Stimulated activated CD8-positive, alpha-beta memory T cell treated with anti-CD3 and anti-CD28 coated beads, Interleukin-15, amount 100 ng/mL, for 4 hours (primary cell): ENCODE measurements at places on chromosomes 7 and 10.

DNA sequence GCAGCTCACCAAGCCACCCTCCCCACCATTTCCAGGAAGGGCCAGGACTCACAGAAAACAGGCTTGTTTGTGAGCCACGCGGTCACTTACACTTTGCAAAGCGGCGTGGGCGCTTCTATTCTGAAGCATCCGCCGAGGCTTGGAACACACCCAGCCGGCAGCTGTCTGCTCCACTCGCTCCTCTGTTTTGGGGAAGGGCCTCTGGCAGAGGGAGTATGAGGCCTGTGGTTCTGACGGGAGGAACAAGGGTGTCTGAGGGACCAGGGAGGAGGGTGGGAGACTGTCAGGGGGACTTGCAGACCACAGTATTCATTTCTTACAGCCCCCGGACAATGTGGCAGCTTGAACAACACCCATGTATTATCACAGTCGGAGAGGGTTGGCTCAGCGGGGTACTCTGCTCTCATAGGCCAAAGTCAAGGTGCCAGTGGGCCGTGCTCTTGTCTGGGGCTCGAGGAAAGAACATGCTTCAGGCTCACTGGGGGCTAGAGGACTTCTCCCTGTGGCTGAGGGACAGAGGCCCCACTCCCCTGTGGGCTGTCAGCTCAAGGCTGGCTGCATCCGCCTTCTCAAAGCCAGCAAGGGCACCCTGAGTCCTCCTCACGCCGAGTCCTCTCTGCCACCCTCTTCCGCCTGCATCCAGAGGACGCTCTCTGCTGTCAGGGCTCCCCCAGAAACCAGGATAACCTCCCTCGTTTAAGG, 60.4 kb upstream of the FAM20C start:
- DNase-seq, result no peak

- no peak for DNase-seq
Measured at GRCh38 chr10:30374353-30374752, 25.3 kb upstream of the MTPAP start.

GRCh38 chr10:49300140-49300974, 1.4 kb downstream of the C10orf71 start:
- DNase-seq, result no peak

DNA sequence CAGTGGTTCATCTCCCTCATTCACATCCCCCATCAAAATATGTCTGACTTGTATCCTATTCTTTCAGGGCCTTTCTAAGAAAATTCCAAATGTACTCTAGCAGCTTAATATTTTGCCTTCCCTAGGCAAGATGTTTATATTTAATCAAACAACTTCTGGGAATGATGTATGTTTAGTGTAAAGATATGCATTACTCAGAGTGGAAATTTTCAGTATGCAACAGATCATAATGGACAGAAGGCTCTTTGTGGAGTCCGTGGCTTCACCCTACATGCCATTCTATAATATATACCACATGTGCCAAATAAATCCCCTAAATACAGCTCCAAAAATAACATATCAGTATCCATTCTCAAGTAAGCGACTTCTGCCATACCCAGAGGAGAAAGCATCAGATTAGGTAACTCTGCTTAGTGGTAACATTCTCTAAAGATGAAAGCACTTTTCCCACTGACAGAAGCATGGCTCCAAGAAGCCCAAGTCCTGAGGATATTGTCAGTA, 316.6 kb downstream of the KCNMA1 start:
- no peak for DNase-seq

DNA sequence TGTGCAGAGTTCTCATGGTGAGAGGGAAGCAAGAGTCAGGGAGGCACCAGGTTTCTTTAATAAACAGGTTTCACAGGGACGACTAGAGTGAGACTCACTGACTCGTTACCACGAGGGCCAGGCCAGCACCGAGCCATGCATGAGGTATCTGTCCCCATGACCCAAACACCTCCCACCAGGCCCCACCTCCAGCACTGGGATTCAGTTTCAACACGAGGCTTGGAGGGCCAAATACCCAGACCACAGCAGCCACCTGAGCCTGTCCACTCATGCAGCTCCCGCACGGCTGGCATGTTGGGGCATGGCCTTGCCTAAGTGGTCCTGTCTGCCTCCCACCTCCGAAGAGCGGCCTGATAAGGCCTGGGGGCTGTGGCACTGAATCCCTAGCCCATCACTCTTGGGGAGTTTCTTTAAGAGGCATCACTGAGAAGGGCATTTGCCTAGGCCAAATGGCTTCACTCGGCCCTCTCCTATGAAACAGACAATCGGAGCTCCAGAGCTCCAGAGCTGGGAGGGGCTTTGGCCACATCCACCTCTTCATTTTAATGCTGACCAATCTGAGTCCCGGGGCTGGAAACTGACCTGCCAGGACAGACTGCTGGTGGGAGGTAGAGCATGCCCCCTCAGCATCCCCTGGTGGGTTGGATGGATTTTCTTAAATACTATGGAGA, 157.8 kb downstream of the DNAJB6 start:
- DNase-seq, result no peak

DNA sequence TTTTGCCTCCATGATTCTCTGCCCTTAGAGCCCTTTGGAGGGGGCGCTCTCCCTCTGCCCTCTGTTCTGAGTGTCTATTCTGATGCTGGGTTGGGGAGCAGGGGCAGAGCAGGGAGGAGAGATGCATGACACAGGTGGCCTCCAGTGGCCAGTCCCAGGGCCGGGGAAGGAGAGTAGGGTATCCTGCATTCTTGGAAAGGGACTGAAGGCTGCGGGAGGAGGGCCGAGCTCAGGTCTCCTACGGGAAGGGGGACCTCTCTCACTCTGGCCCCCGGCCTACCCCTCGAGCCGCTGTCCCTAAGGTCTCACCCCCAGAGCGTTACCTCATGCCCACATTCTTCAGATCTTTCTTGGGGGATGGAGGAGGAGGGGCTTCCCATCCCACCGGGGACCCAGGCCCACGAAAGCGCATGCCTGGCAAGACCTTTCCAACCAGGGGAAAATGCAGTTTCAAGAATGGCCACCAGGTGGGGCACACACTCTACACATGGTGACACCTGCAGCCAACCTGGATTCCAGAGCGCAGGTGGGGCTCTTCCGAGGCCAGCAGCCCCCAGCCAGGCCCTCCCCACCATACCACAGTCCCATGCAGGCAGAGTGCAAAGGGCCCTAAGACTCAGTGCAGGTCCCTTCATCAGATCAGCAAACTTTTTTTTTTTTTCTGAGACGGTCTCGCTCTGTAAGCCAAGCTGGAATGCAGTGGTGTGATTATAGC, 86.4 kb downstream of the MYL10 start:
- DNase-seq, result peak; percentile 19

- DNase-seq, result no peak
Measured at GRCh38 chr10:4196183-4196582, 411.2 kb upstream of the KLF6 start.

DNA sequence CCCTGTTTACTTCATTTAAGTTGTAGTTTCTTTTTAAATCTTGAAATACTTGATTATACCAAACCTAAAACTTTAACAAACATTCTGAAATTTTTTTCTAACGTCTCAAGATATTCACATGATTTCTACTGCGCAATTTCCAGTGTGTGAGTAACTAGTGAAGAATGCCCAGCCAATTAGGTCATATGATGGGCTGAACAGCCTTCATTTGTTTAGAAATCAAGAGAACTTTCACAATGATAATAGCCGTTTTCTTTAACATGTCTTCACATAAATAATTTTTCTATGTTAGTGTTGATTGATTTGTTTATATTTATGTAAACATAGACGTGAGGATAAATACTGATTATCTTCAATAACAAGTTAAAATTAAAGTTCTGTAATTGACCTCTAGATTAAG, 21.8 kb downstream of the STAM start:
- no peak for DNase-seq

DNA sequence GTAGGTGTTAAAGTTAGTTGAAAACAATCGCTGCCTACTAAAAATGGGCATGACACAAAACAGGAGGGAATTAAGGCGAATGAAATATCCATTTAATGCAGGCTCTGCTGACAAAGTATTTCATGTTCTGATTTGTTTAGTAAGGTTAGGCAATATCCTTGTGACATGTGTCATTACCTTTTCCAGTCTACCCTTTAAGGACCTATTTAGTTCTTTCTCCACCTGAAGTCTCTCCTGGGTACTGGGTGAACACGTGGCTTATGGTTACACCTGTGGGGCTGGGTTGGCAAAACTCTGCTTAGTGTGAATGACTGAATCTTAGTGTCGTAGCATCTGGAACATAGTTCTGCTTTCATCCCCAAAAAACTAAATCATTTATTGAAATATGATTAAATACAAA, 313.5 kb downstream of the CCDC3 start:
- DNase-seq, result no peak

DNA sequence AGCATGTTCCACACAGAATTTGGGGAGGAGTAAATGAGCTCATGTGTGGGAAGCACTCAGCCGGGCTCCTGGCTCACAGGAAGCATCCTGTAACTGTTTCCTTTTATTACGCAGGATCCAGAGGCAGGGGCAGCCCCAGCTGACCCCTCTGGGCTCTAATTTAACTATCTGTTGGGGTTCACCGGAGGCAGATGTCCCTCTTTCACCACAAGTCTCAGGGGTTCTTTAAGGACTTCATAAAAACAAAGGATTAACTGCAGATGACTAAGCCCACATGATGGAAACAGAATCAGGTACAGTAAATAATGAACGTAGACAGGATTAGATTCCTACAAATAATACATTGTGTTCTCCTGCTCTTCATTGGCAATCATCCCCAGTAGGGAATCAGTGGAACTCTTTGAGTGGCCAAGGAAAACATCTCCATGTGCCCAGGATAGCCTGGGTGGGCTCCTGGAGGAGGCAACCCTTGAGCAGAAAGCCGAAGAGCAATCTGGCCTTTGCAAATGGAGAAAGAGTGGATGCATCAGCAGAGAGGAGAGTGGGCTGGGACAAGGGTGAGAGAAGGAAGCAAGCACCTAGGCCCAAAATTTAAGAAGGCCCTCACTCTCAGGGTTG, 24.6 kb downstream of the TBXAS1 start:
- DNase-seq, result no peak
